Kidney glomerular epithelial cell (primary cell): ENCODE measurements at places on chromosomes 2 and 18.

GRCh38 chr2:39593439-39594393 lies 72.0 kb upstream of the TMEM178A start:
- peak; percentile 68 for DNase-seq

DNA sequence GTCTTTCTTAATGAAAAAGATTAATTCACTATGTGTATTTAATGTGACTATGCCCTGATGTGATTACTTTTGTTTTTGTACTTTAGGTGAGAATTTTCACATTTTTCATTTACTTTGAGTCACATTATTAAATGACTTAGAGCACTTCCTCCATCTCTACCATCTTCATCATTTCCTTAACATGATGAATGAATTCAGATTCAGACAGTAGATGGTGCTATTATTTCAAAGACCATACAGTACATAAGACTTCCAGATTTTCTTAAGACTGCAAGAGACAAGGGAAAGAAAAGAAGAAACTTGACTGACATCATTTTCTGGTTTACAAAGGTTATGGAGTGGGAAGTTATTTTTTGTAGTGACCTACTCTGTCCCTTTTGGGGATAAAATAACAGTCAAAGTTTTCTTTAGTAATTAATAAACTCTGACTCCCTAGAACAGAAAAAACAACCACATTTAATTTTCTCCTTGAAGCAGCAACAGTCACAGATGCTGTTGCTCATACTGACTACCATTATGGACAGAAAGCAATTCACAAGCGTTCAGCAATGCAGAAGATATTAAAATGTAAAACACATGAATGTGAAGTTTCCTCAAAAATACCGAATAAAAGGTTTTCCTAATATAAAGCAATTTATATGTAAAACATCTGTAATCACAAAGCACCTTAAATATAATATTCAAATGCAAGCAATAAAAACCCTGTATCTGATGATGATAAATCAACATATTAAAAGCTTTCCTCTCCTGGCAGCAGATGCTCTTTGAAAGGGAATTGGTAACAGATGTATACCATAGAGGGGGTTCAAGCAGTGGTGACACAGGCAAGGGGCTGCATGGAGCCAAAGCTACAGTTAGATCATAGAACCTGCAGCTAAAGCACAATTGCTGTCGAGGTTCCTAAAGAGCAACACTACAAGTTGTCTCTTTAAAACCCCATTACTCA lies 1010.9 kb upstream of the NXPH2 start:
- peak; percentile 22 for DNase-seq

DNA sequence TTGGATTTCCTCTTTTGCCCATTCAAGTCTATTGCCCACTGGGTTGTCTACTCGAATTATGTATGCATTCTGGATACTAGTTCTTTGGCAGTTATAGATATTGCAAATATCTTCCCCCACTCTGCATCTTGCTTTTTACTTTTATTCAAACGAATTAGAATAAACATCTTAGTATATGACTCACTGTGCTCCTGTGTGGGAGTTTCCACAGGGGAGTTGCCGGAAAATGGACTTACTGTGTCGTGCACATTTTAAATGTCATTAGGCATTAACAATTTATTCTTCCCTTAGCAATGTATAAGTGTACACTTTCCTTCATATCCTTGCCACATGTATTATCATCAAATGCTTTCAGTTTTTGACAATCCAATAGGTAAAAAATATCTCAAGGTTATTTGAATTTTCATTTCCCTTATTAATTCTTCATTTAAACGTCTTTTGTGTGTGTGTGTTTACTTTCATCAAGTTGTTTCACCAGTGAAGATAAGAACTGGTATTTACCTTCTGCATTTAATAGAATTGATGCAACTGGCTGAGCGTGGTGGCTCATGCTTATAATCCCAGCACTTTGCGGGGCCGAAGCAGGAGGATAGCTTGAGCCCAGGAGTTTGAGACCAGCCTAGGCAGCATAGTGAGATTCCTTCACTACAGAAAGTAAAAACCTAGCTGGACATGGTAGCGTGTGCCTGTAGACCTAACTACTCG lies 4.6 kb upstream of the UGT1A5 start:
- peak; percentile 49 for DNase-seq

DNA sequence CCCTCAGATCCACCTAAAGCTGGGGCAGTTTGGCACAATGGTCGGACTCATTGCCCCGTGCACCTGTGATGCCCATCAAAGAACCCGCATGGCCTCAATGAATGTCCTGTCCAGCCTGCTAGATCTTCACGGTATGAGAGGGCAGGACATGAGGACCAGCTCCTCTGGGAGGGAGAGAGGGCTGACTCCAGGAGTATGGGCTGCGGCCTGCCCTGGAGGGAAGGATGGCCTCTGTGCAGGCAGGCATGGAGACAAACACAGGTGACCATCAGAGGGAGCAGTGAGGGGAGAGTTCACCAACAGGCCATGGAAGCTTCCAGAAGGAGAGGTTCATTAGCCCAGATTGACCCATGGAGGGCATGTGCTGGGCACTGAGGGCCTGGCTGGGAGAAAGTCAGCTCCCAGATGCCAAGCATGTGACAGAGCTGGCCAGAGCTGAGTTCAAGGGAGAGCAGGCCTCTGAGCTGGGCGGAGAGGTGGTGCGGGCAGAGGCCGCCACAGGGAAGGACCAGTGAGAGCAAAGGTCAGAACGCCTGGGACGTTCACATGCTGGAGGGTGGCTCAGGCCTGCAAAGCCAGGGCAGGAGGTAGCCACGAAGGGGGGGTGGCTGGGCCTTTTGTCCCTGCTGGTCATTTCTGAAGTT lies 36.2 kb downstream of the HJURP start:
- no peak for DNase-seq

DNA sequence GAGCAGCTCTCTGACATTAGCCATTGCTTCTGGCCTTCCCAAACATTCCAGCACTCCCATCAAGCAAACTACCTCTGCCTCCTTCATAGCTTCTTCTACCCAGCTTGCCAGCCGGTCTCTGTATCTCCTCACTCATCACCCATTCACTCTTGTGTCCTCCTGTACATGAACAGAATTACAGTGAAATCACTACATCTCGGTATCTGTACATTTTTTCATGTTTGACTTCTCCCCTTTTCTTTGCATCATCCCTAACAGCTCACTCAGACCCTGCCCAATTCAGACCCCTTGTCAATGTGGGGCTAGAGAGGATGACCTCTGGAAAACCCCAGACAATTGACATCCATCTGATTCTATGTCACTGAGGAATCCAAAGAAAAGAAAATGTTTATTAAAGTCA lies 335.8 kb downstream of the TNS1 start:
- no peak for DNase-seq

GRCh38 chr2:159084384-159085370 lies 116.2 kb downstream of the TANC1 start:
- DNase-seq: no peak

DNA sequence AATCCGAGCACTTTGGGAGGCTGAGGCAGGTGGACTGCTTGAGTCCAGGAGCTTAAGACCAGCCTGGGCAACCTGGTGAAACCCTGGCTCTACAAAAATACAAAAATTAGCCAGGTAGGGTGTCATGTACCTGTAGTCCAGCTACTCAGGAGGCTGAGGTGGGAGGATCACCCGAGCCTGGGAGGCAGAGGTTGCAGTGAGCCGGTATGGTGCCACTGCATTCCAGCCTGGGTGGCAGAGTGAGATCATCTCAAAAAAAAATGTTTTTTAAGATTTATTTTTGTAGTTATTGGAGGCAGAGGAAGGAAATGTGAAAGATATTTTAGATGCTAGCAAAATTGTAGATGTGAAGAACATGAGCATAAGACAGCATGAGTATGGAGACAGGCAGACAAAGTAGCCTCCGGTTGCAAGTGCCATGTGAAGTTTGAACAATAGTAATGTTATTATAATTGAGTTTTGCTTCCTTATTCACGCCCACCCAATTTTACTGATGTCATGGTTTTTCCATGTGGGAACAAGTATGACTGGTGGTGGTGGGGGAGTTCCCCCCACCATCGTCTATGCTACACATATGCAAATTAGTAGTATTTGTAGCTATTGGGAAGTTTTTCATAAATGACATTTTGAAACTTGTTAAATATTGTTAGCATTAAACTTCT lies 18.0 kb downstream of the REL start:
- no peak for DNase-seq

DNA sequence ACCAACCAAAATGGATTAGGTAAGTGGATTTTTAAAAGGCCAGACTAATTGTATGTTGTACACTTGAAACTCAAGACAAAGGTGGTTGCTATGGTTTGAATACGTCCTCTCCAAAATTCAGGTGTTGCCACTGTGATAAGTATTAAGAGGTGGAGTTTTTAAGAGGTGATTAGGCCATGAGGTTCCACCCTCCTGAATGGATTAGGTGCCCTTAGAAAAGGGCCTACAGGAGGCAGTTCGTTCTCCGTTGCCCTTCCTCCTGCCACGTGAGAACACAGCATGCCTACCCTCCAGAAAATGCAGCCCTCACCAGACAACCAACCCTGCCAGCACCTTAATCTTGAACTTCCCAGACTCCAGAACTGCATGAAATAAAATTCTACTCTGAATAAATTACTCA lies 51.2 kb downstream of the CHMP3 start:
- DNase-seq: no peak

DNA sequence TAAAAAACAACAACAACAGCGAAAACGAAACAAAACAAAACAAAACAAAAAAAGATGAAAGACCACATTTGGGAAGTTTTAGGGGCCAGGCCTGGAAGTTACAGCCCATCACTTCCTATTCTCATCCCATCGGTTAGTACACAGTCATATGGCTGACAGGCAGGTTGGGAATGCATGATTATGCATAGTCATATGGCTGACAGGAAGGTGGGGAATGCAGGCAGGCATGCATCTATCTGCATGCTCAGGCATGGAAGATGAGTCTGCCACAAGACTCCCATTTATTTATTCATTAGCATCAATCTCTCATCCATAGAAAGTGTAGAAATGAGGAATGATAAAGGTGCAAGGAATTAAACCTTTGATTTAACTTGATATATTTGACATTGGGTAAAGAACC lies 325.3 kb upstream of the MEX3C start:
- no peak for DNase-seq

GRCh38 chr2:208255557-208256106 lies 761 bp upstream of the IDH1 start:
- DNase-seq: no peak

DNA sequence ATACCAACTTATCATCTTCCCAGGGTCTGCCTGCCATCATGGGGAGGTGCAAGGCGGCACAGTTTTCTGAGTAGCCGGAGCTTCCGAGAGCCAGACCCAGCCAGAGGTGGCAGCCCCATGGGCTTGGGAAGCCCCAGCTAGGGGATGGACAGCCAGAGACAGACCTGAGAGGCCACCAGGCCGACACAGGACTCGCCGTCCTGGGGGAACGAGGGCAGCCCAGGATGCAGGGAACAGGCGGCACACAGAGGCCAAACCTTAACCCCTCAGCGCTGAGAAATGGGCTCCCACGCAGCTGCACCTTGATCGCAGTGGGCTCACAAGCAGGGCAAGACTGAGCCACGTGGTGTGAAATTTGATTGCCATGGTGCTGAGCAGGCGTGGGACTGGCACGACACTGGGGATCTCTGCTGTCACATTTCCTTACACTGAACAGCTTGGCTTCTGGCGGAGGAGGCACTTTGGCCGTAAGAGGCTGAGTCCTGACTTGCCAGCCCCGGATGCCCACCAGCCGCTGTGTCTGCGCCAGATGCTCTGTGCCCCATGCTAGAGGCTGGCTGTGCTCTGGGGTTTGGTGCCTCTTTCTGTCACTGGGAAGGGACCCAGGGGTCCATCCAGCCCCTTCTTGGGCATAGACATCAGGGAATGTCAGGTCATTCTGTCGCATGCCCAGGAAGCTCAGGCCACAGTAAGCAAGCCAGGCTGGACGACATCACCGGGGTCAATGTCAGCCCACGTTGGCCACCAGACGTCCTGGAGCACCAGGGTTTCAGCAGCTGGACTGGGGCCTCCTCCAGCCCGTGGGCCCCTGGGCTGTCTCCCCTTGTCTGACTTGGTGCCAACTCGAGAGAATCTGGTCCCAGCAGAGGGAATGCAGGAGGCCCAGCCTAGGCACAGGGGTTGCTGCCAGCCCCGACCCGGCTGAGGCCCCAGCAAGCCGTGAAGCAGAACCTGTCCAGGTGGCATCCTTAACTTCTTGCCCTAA lies 312.1 kb upstream of the MYT1L start:
- no peak for DNase-seq

DNA sequence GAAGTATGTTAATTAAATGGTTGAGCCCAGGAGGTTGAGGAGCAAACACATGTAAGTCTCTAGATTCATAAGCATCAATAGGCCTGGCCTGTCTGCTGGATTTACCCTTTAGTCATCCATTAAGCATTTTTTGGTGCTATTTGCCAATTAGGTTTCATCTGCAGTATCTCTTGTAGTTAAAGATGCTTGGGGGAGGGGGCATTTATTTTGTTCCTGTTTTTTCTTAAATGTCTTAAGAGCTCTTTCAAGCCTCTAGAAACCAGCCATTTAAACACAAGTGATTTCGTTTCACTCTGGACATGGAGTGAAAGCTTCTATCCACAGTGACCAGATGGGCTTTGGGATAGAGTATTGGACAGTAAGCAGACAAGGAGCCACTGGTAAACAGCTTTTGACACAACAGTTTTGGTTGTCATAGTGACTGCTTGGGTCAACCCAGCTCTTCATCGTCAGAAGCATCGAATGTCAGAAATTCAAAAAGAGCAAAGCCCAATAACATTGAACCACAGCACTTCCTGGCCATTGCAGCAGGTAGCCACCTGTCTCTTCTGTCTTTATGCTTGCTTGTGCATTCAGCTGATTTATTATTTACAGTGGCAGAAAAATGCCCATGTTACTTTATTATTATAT lies 4.9 kb downstream of the QPCT start:
- no peak for DNase-seq

DNA sequence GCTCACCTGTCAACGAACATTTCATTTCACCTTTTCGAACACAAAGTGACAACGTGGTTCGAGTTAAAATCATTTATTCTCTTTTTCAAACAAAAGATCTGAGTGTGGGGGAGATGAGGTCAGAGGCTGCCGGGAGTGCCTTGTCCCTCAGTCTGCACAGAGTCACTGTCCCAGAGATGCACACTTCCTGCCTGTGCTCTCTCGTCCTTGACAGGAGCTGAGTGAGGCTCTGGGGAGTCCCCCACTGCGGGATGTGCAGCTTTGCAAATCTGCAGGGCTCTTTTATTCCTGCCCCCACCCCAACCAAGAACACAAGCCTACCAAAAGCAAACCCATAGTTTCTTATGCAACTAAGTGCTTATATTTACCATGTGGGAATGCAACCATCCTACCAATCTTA lies 497.8 kb downstream of the EIPR1 start:
- DNase-seq: no peak

DNA sequence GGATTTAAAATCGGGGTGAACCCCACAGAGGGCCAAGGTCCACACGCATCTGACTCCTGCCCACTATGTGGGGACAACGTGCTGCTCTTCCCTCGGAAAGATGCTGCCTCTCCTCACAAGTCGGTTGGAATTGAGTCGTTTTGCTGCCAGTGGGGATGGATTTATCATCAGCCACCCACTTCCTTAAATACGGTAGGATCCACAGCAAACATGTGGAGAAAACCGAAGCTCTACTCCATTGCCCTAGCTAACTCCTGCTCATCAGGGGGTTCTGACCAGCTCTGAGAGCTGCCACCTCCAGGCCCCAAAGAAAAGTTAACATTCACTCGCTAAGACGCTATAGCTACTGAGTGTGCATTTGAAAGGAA lies 80.9 kb downstream of the CHRNA1 start:
- peak; percentile 29 for DNase-seq
